ENCODE measurements at places on chromosomes 3 and 15.

DNA sequence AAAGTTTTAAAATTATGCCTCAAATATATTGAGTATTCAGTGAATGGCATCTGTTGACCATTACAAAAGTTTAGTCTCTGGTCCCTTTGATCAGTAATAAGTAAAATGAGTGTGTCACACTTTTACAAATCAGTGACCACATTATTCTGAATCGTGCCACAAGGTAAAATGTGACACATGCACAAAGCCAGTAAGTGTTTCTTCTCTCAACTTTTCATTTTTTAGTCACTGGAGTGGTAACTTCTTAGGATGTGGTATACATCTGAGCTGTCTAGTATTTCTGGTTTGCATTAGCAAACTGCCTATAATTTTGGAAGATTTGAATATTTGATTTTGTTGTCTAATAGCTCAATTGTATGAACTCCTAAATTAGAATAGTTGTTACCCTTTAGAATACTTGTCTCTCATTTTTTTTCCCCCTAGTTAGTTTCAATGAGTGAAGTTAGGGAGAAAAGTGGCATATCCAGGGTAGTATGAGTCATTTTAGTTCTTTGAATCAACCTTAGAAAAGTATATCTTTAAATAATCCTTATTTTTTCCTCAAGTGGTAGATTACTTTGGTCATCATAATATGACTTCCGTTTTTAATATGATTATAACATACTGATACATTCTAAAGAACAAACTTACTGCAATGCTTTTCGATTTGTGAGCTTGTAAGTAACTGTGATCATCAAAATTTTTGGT, 18.1 kb downstream of the DNAJC13 start:
- no peak for DNase-seq

DNA sequence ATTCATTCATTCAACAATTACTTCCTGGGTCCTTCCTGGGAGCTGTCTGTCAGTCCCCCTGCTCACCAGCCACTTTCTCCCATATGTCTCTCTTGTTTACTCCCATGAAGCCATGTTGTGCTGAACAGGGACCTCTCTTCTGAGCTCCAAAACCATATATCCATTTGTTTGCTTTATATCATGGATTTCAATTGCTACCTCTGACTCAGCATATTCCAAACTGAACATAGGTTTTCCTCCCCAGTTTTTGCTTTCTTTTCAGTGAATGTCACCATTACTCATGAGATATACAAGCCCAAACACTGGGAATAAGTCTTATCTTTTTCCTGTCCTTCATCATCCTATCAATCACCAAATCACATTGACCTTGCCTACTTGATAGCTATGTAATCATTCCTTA, 152.5 kb upstream of the P2RY1 start:
- DNase-seq, result no peak

GRCh38 chr3:178063461-178063860, 472.8 kb upstream of the KCNMB2 start:
- no peak for DNase-seq

- peak; percentile 87 for DNase-seq
Observed at GRCh38 chr15:44811337-44811736, 75.0 kb downstream of the TRIM69 start.

DNA sequence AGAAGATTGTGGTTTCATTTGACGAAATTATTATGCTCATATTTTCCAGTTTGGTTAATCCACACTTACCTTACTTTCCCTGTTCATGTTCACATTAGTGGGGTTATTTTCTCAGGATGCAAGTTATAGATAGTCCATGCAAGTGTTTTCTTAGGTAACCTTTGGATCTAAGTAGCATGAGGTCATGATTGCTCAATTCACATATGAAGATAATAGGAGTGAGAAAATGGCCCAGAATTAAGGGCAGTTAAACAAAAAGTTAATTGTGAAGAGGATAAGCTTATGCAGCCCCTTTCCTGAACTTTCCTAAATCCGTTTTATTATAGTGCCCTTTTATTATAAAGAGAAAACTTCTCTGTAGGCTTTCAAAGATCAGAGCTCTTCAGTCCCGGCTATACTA, 83.4 kb downstream of the CD200R1L start:
- no peak for DNase-seq

DNA sequence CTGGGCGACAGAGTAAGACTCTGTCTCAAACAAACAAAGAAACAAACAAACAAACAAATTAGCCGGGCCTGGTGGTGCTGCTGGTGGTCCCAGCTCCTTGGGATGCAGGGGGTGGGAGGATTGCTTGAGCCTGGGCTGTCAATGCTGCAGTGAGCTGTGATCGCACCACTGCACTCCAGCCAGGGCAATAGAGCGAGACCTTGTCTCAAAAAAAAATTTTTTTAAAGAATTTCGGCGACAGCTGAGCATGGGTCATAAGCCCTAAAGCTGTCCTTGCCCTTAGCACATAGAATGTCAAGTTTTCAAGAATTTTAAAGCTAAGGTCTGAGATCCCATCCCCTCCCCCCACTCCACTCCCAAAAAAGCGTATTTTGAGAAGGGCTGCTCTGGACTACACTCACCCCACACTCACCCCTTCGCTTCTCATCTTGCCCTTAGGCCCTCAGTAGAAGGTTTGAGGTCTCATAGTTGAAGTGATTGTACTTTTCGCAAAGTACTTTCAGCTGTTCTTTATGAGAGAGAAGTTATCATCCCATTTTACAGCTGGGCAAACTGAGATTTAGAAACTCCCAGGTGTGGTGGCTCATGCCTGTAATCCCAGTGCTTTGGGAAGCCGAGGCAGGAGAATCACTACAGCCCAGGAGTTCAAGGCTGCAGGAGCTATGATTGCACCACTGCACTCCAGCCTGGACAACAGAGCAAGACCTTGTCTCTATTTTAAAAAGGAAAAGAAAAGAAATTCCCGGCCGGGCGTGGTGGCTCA, 34.3 kb upstream of the FLNB start:
- no peak for DNase-seq

GRCh38 chr15:85154061-85154460, 172.4 kb downstream of the PDE8A start:
- no peak for DNase-seq

DNA sequence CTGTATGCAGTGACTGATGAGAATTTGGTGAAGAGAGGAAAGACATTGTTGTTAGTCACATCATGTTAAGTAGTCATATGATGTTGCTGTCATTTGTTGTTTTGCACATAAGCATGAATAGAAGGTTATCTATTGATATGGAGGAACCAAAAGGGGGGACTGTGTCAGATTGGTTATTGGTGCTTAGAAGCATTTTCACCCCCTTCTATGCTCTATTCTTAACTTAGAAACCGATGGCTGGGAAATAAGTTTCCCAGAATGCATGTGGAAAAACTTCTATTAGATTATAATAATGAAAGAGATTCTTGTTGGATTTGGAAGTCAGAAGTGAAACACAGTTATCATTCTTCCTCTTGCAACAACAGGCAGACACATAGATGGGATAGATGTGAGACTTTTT, 33.2 kb upstream of the CADM2 start:
- DNase-seq, result no peak

DNA sequence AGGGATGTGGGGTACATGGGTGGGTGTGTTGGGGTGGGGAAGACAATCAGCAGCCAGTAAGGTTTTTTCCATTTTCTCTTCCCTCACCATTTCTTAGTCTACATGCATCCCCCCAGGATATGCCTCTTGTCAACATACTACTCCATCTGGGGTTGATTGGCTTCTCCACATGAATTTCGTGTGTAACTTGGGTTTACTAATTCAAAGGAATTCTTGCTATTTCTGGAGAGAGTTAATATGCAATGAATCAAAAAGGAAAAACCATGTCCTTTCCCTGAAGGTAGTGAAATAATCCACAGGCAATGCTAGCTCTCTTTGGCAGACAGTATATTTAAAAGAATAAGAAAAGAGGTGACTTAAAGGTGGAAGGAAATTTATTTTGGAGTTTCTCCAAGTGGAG, 198.4 kb downstream of the EBLN2 start:
- no peak for DNase-seq

DNA sequence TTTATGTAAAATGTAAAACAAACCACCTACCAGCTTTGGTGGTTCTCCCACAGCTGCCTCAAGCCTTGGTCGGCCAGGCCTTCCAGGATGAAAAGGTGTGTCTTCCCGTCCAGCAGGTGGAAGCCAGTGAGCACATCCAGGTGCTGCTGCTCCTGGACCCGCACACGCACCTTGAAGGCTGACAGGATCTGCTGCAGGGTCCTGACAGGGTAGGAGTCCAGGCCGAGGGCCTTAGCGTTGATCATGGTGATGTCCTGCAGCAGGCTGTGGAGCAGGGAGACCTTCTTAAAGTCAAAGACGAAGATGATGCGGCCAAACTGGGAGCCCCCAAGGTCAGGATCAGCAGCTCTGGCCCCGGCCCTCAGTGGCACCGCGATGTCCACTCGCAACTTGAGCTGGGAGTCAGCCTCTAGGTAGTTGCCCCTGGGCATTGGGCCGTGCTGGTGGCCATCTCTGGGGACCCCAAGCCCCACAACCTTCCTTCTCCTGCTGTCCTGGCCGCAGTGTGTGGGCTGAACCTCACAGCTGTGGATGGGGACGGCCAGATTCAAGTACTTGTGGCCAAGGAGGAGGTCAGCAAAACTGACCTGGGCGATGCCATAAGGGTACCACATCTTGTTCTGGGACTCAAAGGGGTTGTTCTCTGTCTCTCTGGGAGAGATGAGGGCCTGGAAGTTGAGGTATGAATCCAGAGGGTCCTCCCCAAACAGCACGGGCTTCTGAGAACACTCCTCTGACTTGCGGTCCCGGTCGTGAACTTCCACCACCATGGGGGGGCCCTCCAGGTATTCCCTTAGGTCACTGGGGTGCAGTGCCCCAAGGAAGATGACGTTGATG, 48.6 kb downstream of the CFAP92 start:
- no peak for DNase-seq

DNA sequence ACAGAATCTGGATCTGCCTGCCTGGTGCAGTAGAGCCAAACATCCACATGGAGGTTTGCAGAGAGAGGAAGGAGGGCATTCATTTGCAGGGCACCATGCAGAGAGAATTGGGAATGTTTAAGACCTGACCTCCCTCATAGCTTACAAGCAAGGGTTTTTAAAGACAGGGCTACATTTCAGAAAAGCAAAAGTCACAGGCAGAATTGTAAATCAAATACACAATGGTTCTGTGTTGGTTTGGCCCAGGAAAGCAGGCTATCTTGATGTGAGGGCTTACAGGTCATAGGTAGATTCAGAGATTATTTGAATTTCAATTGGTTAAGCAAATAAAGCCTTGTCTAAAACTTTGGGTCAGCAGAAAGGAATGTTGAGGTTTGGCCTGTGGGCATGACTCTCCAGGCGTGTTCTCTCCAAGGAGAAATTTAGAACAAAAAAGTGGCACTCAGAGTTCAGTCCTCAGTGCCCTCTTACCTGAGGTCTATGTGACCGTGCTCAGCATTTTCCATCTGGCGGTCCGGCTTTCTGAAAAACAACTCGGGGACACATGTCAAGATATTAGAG, 91.5 kb downstream of the CD47 start:
- DNase-seq, result no peak

DNA sequence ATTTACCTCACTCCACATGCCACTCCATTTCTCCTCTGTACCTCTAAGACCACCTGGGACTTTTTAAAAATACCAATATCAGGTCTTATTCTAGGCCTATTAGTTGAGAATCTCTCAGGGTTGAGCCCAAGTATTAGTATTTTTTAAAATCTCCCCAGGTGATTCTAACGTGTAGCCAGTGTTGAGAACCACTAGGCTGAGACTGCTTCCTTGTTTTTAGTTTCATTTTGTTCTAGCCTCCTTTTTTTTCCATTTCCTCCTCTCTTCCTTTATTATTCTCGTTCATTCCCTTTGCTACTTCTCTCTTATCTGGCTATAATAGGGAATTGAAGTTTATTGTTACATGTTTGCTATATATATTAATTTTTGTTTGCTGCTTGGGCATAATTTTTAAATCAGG, 217.8 kb upstream of the CD96 start:
- DNase-seq, result no peak

GRCh38 chr3:101853982-101854381, 4.7 kb downstream of the NFKBIZ start:
- no peak for DNase-seq

GRCh38 chr15:98854496-98854895, 153.1 kb downstream of the PGPEP1L start:
- DNase-seq, result no peak

- DNase-seq, result no peak
Observed at GRCh38 chr3:101050046-101050445, 56.8 kb upstream of the ABI3BP start.

GRCh38 chr3:193496658-193497057, 58.0 kb downstream of the ATP13A4 start:
- no peak for DNase-seq

GRCh38 chr3:121736112-121736511, 13.4 kb downstream of the GOLGB1 start:
- no peak for DNase-seq

DNA sequence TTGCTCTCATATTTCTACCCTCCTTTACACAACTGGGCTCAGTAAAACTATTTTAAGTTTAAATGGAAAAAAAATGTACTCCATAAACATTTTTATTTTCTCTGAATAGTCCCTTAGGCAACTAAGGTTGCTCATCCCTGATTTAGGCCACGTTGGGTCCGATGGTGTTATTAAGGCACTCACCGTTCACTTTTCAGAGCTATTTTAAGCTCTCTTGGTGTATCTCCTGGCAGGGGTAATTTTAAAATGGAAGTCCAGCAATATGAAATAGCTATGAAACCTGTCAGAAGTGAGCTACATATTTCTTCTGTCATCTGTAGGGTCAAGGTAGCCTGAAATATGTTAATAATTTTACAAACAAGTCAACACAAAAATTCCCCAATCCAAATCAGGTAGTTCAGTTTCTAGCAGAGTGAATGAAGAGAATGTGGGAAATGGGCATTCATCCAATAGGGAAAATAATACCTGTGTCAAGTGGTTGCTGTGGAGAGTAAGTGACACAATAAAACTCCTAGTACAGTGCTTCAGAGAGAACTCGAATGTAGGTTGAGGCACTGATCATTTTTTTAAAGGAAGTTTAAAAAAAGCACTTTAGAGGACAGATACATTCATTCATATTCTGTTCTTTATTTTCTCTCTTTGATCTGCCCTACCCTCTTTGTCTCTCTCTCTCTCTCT, 209.3 kb upstream of the FEZF2 start:
- DNase-seq, result no peak

DNA sequence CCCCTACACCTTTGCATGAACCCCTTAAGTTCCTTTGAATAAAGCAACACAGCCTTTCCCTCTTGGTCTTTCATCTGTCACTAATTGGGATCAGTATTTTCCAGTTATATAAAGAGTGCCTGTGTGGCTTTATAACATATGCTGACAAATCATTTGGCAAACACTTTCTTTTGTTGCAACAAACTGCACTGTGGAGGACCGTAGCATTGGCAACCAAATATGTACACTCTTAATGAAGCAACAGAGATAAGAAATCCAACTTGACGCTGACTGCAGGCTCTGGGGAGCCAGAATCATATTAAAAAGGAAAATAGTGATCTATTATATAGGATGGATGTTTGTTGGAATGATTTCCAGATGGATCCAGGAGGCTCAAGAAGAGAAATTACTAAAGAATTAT, 120.1 kb upstream of the PRICKLE2 start:
- no peak for DNase-seq

DNA sequence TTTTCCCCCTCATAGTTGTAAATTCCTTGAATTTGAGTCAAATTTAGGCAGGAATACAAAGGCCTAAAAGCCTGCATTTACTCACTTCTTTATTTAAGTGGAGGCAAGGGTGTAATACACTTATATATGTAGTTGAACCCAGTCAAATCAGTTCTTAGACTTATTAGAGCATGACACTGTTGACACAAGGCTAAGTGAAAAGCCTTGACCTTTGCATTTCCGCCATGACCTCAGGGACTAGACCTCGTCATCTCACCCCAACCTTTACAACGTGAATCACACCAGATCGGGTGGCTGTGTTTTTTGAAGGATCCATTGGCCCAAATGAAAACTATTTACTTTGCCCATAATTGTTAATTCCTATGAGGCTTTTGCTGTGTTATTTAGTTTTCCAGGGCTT, 774.4 kb downstream of the ROBO1 start:
- DNase-seq, result no peak

Measured in NCI-H1436 (cell line).